Parietal lobe (tissue), 2 donors: ENCODE measurements at places on chromosomes 6 and 20. TPM values are rescaled to one million over a fixed set of nuclear protein-coding genes. Genes with fewer than 3 reads are reported as not detected.

RPL10A gene
- total RNA-seq = 1,098 TPM

SLC17A1 gene
- not detected for total RNA-seq

HLA-DRB5 gene
- total RNA-seq = not detected

ARG1 gene
- total RNA-seq = not detected

HDAC2 gene
- 209 TPM for total RNA-seq

ARMH2 gene
- total RNA-seq = not detected

HLA-DRB1 gene
- 1.6 TPM for total RNA-seq

FOXC1 gene
- total RNA-seq = 2.2 TPM
